ENCODE measurements at places on chromosomes 2 and 18.
A peak's percentile ranks its signal among the peaks of the same experiment; 100 is the strongest.

DNA sequence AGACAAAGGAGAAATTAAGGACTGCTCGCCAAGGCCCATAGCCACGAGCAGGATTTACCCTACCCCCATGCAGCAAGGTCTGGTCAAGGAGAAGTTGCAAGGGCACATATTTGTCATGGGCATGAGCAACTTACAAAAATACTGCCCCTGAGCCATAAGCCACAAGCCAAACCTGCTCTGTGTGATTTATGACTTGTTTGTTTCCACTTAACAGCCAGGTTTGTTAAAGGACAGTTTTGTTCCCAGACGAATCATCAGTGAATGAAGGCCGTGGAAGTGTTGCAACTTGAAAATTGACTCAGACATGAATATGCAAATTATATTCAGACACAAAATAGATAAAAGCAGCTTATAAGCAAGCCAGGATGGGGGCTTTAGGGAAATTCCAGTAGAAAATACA, 31.3 kb upstream of the EVA1A start:
- no peak for DNase-seq

DNA sequence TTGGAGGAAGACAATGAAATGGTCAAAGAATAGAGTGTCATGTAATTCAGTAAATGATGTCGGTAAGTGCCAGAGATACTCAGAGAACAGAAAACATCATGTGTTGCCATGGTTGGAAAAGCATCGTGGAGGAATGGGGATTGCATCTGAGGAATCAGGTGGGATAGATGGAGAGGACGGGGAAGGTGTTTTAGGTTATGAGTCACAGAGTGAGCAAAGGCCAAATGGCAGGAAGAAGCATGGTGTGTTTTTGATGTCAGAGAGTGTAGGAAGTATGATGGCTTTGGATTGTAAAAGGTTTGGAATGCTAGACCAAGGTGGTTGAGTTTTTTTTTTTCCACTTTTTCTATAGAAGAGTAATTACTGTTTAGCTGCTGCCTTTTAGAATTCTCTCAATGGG, 27.5 kb upstream of the CD28 start:
- DNase-seq: no peak

DNA sequence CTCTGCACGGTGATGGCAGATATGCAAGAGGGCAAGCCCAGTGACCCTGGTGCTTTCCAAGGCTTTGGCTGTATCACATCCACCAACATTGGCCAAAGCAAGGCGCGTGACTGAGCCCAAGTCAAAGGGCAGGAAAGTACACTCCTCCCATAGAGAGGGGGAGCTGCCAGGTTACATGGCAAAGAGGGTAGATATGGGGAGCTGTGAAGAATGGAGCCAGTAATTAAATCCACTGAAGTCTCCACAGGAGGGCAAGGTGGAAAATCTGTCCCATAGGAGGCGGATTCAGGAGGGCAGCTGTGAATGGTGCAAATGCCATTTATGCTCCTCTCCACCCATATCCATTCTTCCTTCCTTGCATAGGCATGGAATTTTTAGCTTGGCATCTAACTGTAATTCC, 44.6 kb upstream of the THOC1 start:
- DNase-seq: no peak

DNA sequence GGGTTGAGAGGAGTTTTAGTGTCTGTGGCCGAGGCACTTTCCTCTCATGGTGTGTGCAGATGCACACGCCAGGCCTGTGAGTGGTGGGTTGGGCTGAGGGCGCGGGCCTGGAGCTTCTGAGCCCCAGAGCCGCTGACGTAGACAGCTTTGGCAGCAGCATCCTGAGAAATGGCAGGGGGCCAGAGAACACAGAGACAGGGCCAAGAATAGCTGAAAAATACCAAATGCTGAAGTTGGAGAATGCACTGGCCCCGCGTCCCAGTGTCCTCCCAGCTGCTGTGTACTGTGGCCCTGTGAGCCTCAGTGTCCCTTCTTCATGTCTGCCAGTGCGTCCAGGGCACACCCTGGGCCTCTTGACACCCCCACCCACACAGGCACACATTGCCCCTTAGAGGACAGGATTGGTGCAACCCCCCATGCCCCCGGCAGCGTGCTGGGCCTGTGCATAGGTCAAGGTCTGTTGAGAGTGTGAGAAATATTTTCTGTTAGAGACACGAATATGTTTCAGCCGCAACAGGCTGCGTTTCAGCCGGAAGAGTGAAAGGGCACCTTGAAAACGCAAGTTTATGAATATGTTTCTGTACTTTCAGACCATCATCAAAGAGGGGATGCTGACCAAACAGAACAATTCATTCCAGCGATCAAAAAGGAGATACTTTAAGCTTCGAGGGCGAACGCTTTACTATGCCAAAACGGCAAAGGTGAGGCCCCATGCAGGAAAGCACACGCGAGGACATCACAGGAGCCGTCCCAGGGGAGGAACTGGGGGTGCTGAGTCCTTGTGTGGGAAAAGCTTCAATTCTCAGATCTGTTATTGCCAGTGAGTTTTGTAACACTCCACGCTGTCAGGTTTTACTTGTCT, 33.6 kb downstream of the DGKD start:
- no peak for DNase-seq

DNA sequence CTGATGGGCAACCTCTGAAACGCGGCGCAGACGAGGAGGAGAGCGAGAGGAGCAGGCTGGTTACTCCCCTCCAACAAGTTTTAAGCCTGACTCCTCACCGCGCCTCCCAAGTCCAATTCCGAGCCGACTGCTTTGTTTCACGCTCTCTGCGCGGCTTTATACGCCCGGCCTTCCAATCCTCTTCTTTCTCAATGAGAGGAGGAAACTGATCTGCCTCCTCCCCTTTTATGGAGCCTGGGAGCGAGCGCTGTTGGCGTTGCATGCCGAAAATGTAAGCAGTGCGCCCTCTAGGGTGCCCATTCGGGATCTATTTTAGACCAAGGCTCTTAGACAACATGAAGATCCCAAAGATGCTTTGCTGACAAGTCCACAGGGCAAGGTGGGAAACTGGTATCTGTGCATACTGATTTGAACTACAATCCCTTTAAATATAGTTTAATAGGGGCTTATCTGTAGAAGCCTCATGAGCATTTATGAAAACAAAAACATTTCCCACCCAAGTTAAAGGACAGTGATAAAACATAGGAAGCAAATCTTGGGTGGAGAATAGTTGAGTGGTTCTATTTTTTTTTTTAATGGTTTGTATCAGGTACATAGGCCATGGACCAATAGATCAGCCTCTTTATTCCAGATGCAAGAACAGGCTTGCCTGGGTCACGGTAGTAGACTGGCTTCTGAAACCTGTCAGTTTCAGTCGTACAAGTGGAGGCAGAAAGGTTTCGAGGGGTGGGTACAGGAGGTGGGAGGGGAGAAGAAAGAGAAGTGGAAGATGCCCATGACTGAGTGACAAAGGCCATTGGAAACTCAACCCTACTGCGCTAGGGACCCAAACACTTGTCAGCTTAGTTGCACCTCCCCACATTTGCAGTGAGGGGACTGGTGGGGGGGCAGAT, at the start of gene RND3:
Gene RND3, minus strand, starts transcription at position 131 of the 893 bp plus-strand sequence. CDS start 250 bp downstream, outside the sequence.
- peak; percentile 38 for DNase-seq

DNA sequence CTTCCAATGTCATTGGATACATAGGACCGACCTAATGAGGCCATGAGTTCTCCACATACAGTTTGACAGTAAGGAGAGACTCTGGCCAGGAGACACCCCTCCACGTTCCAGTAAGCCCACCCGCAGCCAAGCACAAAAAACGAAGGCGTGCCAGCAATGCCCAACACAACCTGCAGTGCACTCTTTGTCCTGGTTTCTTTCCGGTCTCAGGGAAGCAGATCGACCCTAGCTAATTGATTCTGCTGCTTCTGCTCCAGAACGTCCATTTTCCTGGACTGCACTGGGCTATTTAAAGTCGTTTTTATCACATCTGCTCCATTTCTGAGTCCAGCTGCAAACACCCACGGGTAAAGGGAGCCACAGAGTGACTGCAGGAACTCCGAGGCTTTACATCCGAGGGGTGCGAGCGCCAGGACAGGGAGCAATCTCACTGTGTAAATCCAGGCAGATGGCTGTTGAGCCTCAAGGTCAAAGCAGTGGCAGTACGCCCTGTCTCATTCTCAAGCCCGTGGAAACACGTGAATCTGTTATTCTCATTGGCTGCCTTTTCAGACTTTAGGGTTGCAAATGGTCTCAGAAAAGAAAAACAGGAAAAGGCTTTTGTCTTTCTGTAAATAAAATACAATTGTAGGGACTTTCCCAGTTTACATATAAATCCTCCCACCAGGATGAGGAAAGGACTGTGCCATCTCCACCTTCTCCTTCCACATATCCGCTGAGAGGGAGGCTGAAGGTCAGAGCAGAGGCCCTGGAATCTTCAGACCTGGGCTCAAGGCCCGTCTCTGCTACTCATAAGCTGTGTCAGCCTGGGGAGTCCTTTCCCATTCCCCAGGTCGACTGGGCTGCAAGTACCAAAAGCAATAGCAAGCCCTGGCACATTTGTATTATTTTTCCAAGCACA, 40.7 kb downstream of the TMEM163 start:
- no peak for DNase-seq

DNA sequence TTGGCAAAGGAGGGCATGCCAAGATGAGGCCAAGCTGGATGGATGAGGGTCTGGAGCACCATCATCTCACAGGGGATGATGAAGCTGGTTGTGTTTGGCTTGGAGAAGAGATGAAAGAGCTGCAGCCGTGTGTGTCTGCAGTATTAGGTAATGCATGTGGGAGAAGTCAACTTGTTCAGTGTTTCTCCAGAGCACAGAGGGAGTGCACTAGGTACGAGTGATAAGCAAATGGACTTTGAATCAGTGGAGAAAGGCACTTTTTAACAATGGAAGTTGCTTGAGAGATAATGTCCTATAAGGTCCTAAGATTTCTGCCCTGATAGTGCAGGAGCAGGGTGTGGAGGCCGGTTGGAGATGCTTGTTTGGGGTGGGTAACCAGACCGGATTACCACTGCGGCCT, 36.0 kb downstream of the SLC14A2 start:
- DNase-seq: no peak

DNA sequence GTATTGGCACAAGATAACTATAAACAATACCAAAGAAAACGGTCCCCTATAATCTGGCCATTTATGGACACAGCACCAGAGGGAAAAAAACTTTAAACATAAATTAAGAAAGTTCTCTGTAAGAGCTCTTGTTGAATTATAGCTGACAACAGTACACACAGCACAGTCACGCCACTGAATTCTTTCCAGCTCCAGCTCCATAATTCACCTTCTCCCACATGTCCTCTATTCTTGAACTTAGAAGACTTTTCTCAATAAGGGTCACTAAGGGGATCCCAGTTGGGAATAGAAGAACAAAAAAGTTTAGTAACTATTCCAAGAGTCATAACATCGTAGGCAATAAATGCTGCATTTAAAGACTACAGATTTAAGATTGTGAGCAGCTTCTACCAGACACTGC, 124.6 kb upstream of the CYP1B1 start:
- DNase-seq: no peak

- DNase-seq: no peak
Measured at GRCh38 chr2:174587579-174587978, 10.0 kb downstream of the WIPF1 start.

GRCh38 chr2:98807221-98807620, 76.3 kb upstream of the MGAT4A start:
- no peak for DNase-seq

DNA sequence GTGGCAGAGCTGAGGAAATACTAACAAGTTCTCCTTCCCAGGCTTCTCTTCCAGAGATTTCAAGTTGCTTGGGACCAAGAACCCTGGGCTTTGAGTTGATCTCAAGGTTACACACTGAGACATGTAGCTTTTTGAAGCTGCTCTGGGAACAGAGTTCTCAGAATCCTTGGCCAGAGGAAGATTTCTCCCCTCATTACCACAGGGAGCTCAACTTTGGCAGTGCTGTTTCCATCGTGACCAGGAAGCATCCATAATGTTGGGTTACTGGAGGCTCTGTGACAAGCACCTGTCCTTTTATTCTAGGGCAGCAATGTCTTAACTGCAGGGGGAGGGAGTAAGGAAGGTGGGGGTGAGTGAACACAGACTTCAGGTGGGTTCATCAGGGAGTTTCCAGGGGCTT, 41.5 kb upstream of the CHRNA1 start:
- DNase-seq: no peak

- DNase-seq: no peak
Measured at GRCh38 chr2:159828738-159829137, 30.7 kb upstream of the CD302 start.

- DNase-seq: no peak
Measured at GRCh38 chr18:7164323-7165004, 46.9 kb upstream of the LAMA1 start.

GRCh38 chr2:47512581-47513083, 109.7 kb downstream of the MSH2 start:
- DNase-seq: no peak

DNA sequence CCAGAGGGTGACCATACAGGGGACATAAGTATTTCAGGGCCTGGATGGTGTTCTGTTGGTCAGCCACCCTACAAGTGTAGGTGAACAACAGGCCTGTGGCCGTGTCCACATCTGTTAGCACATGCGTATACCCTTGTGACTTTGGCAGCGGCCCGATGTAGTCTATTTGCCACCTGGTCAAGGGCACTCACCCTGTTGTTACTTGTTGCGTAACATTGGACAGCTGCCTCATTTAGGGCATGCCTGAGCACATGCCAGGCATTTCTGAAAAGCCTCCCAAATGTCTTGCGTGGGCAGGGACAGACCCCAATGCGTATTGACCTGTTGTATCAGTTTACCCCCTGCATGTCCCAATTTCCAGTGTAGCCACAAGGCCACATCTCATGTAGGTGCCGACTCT, 235.0 kb downstream of the MBD5 start:
- DNase-seq: no peak

DNA sequence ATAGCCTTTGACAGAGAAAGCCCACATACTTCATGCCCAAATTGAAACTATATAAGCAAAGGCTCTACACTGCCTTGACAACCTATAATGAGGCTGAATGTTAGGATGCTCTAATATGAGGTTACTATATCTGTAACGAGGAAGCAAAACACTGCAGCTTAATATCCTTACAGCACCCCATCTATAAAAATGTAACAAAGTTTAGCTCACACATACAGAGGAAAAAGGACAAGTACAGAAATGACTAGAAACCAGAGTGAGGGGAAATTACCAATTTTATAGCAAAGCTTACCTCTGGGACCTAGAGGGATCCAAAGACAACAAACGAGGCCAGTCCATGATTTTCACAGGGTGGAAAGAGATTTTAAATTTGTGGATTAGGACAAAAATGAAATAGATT, 138.5 kb downstream of the COL4A4 start:
- DNase-seq: no peak

DNA sequence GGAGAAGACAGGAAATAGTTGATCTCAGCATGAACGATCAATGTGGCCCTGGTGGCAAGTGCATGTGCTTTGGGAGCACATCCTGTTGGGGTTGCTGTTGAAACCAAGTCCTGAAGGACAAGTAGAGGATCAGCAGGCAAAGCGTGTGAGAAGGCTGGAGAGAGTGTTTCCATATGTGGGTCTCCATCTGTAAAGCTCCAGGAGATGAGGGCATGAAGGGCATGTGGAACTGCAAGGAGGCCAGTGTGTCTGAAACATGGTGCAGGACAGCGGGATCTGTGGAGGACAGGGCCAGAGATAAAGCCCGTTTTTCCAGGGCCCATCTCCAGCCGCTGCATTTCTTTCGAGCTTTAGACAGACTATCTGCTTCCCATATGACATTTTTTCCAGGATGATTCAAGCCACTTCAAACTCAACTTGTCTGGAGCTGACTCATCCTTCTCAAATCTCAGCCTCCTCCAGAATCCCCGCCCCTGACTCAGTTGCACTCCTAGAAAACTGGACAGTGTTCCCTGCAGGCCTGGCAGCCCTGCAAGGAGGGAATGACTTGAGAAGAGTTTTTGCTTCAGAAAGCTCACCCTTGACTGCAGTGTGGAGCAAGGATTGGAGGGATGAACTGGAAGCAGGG, 226.1 kb downstream of the VAPA start:
- DNase-seq: no peak
